ENCODE measurements at places on chromosomes 7 and 10.

DNA sequence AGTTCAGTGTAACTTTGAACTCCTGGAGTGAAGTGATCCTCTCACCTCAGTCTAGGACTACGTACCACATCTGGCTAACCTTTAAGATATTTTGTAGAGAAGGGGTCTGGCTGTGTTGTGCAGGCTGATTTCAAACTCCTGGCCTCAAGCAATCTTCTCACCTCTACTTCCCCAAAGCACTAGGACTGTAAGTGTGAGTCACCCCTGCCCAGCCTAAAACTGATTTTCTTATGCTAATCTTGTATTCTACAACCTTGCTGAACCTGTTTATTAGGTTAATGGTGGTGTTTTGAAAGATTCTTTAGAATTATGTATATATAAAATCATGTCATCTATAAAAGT, 58.0 kb downstream of the LCOR start:
- DNase-seq: no peak

GRCh38 chr7:40541336-40541735, 406.5 kb downstream of the SUGCT start:
- DNase-seq: no peak

GRCh38 chr10:105001269-105001668, 360.2 kb downstream of the SORCS3 start:
- no peak for DNase-seq

- DNase-seq: no peak
These were observed 19.4 kb downstream of the CDK13 start for GRCh38 chr7:39969431-39969830.

DNA sequence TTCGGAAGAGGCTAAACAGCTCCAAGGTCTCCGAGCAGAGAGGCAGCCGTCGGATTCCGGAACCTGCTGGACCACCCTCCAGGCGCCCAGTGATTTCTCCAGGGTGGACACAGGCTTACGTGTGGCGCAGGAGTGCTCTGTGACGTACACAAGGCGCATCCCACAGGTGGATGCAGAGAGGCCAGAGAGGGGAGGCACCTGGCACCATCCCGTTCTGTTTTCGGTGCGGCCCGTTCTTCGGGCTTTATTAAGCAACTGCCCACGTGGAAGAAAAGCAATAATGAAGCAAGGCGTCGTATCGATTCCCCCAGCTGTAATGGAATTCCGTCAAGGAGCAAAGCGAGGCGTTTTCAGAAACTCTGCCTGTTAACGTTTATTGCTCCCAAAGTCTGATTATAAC, 163.6 kb downstream of the PTPRN2 start:
- no peak for DNase-seq

- no peak for DNase-seq
These were observed 497.7 kb downstream of the KIF20B start for GRCh38 chr10:90199093-90199492.

DNA sequence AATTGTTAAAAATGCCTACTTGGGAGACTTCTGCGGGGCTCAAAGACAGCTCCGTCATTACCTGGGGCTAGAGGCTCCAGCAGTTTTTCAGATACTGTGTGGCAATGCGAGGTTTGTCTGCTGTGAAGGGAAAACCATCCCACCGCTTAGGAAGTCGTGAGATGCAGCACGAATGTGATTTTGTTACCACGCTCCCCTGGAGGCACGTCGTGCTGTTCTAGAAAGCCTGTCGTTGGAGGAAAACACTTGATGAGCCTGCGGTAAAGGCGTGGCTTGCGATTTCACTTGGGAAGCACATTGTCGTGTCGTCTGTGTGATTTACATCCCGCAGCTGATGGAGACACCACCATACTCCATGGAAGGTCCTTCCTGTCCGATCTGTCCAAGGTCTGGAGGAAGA, 39.3 kb downstream of the CAMK1D start:
- DNase-seq: no peak

GRCh38 chr10:128922172-128922571, 544.9 kb upstream of the MGMT start:
- no peak for DNase-seq

- DNase-seq: no peak
These were observed 16.0 kb upstream of the SLC29A3 start for GRCh38 chr10:71302874-71303568.

GRCh38 chr7:114911411-114911810, 10.5 kb upstream of the MDFIC start:
- no peak for DNase-seq

DNA sequence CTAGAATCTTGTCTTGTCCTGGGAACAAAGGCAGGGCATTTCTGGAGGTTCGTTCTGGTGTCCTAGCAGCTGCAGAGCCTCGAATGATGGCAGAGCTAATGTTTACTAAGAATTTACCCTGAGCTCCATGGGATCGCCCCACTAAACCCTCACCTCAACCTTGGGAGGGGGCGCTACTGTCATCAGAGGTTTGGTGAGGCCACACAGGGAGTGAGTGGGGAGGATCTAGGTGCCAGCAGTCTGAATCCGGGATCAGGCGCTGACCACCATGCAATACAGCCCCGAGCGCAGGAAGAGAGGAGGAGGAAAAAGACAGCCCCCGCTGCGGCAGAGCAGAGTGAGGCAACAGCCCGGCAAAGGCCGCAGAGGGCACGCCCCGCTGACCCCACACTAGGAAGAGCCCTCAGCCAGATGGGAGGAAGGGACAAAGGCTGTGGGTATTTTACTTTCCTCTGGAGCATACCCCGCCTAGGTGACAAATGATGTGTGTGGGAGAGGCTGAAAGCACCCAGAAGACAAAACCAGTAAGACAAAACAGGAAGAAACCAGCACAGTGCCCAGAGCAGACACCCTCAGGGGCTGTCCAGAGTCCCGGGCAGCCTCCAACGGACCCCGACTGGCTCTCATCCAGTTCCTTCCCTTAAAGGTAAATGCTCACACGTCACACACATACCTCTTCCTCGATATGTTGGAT, 103.5 kb downstream of the FAM53B start:
- DNase-seq: no peak

GRCh38 chr7:85583131-85583953, 396.5 kb upstream of the SEMA3D start:
- no peak for DNase-seq

DNA sequence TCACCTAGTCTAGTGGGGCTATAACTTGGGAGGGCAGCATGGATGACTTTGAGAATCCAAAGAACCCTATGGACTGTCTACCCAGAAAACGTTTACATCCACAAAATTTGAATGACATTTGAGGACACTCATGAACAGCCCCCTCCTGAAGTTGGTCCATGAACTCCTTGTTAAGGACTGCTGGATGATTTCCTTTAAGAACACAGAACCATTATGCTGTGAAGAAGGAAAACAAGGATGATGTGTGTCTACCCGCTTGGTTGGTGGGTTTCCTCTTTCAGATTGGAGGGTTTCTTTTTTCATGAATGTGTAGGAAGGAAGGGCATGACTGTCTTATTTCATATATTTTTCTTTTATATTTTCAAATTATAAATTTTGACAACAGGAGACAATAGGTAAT, 58.3 kb downstream of the ARID5B start:
- DNase-seq: no peak

GRCh38 chr7:31744294-31744874, 57.4 kb downstream of the PPP1R17 start:
- DNase-seq: no peak

DNA sequence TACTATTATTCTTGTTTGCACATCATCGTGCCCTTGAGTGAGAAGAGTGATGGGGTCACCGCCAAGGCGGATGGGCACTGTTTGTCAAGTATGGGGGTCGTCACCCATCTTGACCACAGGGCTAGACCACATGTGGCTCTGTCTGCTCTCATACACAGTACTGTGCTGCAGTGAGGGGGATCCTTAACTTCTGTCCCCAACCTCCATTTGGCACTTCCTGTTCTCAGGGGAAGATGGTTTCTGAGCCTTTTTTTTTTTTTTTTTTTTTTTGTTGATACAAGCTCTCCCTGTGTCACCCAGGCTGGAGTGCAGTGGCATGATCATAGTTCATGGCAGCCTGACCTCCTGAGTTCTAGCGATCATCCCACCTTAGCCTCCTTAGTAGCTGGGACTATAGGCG, 13.6 kb downstream of the WBP1L start:
- no peak for DNase-seq

GRCh38 chr10:11608159-11609013, 3.1 kb downstream of the USP6NL start:
- DNase-seq: no peak

GRCh38 chr10:49260644-49261296, 38.2 kb upstream of the C10orf71 start:
- no peak for DNase-seq

DNA sequence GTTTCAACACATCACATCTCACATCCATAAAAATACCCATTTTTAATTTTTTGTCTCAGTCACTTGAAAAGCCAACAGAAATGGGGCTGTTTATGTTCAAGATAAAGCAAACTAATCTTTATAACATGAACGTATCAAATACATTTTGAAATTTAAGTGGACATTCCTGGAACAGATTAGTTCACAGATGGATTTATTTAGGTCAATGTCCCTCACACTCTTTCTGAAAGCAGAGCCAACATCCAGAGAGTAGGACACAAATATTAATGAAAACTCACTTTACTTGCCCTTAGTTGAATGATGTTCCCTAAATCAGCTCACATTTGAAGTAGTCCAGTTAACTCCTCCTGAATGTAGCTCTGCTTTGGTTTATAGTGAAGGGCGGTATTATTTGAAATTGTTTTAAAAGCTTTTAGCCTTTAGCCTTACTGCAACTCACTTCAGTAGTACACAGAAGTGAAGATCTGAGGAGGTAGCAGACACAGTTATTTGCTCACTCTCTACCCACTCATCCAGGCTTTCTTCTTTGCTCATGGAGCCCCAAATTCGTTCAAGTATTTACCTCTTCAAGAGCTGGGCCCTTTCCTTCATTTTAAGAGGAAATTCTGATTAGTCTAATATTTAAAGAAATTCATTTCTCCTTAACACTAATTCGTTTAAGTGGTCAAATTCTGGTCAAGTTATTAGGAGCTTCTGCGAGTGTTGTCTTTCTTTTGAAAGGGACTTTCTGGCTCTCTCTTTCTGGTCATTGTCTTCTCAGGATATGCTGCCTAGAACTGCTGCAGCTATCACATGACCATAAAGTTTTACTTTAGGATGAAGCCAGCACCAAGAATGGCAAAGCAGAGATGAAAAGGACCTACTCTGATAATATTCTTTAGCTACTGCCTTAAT, 180.6 kb upstream of the AGR3 start:
- no peak for DNase-seq

DNA sequence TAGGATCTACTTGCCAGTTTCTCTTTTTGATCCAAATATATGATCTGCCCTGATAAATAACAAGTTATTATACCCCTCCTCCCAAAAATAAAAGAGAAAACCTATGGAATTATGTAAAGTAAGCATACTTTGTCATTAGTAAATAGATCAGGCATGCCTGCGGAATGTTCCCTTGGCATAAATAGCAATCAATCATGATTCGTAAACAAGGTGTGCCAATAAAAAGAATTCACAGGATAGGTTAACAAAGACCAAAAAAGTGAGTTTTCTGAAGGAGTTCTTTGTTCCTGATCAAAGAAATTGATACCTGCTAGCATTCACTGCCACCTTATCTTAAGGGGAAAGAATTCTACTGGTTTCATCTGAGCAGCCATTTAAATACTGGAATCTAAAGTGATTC, 11.9 kb downstream of the ITGB1 start:
- DNase-seq: no peak

DNA sequence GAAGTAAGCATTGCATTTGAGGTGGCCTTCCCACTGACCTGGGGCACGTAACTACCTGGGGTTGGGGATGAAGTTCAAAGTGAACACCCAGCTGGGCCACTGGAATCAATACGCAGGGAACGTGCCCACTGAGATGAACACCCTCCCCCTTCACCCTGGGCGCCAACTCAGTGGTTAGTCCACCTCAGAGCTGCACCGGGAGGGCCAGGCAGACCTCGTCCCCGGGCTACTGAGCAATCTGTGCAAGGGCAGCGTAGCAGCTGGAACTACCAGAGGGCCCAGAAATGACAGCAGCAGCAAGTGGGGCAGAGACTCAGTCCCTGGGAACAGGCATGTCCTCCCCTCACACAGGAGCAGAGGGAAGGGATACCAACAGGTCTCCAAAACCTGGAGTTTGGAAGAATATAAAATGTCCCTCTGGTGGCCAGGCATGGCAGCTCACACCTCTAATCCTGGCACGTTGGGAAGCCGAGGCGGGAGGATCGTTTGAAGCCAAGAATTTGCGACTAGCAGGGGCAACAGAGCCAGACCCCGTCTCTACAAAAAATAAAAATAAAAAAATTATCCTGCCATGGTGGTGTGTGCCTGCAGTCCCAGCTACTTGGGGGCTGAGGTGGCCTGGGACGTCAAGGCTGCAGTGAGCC, 143.9 kb downstream of the SH3PXD2A start:
- no peak for DNase-seq

Data from NK-92 treated with Interleukin-12 subunit alpha and Interleukin-12 subunit beta, amount 100 ng/mL, for 24 hours (cell line).